ENCODE measurements at places on chromosomes 12 and 14. TPM values are rescaled to one million over a fixed set of nuclear protein-coding genes. Genes with fewer than 3 reads are reported as not detected.

DNA sequence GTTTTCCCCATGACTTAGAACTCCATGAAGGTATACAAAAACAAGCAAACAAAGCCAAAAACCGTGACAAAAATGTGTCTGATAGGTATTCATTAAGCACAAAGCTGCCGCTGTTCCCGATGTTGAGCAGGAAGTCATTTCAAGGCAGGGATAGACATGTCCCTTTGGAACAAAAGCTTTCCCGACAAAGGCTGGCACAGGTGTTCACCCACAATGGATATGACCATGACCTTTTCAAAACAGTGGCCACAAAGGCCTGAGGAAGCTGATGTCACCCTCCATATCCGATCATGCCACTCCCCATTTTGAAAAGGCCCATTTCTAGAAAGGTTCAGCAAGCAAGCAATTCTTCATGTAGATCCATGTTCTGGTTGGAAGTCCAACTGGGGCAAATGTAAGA lies 279.1 kb downstream of the BTG1 start:
- no peak overlapping the region for H3K4me3 ChIP-seq
- no peak for DNase-seq
- H3K27me3 ChIP-seq: no peaks in the 10 kb centered on the region
- H3K27ac ChIP-seq: no peak overlapping the region
- no peaks in the 10 kb centered on the region for H3K36me3 ChIP-seq

Gene AMDHD1
- 0.47 TPM for total RNA-seq

DNA sequence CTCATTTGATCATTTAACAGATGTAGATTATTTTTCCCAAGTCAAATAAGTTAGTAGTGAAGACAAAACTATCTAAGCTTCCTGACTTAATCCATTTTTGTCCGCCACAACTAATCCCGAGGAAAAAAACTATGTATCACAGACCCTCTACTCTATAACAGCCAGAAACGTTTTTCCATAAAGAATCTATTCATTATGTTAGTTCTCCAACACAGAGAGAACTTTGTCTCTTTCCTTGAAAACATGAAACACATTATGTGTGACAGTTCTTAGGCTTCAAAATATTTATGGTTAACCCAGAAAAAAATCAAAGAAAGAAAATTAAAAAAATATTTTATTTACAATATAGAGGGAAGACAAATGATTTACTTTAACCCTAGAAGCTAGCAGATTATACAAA lies 100.1 kb downstream of the PLEKHG7 start:
- DNase-seq: no peak
- H3K27me3 ChIP-seq: no peaks in the 10 kb centered on the region

DNA sequence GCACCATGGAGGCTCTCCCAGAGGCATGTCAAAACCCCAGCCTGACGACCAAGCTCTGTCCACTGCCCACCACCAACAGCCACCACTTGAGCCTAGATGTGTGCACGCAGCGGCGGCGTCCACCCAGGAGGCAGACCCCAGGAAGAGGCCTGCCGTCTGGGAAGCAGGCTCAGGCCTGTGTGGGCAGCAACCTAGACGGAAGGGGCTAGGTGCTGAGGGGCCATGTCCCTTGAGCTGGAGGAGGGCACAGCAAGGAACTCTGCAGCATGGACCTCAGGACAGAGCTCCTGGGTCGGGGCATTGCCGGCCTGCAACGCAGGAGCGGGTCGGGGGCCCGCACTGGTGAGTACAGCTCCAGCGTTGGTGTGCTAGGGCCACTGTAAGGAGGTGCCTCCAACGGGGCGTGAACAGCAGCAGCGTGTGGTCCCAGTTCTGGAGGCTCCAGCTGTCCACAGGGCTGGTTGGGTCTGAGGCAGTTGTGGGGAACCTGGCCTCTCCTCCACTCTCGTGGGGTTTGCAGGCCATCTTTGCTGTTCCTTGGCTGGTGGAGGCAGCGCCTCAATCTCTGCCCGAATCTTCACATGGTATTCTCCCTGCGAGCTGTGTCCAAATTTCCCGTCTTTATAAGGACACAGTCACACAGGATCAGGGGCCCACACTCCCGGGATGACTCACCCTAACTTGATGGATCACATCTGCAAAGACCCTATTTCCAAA lies 20.5 kb downstream of the ZBTB42 start:
- peaks cover 19% of the 10 kb centered on the region for H3K4me1 ChIP-seq
- no peak overlapping the region for H3K4me3 ChIP-seq
- no peak overlapping the region for H3K27ac ChIP-seq
- no peak for DNase-seq

Gene SMIM41
- total RNA-seq: not detected
